ENCODE measurements at places on chromosomes 11 and 22. TPM values are rescaled to one million over a fixed set of nuclear protein-coding genes. Genes with fewer than 3 reads are reported as not detected.

- DNase-seq, result peak; percentile 25
- no peaks in the 10 kb centered on the region for H3K36me3 ChIP-seq
- no peak overlapping the region for H3K4me3 ChIP-seq
- no peaks in the 10 kb centered on the region for H3K27me3 ChIP-seq
- H3K27ac ChIP-seq, result peak overlapping the region; percentile 2
Observed at GRCh38 chr11:44527476-44527875, 38.0 kb upstream of the CD82 start.

DNA sequence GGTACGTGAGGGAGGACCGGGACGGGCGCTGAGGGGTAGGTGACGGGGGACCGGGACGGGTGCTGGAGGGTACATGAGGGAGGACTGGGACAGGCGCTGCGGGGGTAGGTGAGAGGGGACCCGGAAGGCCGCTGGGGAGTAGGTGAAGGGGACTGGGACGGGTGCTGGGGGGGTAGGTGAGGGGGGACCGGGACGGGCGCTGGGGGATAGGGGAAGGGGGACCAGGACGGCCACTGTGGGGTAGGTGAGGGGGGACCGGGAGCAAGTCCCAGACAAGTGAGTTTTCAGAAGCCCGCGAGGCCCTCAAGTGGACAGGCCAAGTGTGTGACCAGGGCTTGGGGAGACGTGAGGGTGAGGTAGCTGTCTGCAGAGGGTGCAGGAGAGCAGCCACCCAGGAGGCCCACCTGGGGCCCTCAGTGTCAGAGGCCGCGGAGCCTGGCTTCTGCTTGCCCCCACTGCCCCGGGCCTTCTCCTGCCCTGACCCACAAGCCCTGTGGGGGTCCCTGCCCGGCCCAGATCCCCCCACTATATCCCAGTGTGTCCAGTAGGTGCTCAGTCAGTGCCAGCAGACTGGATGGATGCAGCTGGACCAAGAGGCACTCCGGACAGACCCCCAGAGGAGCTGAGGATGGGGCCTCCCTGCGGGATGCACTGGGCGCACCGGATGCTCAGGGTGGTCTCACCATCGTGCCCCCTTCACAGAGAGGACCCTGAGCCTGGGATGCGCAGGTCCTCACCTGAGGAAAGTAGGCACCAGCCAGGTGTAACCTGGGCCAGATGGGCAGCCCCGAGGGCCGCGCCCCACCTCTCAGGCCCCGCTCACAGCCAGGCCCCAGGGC, 44.2 kb upstream of the TH start:
- no peaks in the 10 kb centered on the region for H3K36me3 ChIP-seq
- DNase-seq, result no peak
- H3K27ac ChIP-seq, result no peak overlapping the region
- no peaks in the 10 kb centered on the region for H3K27me3 ChIP-seq
- H3K4me1 ChIP-seq, result peaks cover 18% of the 10 kb centered on the region

DNA sequence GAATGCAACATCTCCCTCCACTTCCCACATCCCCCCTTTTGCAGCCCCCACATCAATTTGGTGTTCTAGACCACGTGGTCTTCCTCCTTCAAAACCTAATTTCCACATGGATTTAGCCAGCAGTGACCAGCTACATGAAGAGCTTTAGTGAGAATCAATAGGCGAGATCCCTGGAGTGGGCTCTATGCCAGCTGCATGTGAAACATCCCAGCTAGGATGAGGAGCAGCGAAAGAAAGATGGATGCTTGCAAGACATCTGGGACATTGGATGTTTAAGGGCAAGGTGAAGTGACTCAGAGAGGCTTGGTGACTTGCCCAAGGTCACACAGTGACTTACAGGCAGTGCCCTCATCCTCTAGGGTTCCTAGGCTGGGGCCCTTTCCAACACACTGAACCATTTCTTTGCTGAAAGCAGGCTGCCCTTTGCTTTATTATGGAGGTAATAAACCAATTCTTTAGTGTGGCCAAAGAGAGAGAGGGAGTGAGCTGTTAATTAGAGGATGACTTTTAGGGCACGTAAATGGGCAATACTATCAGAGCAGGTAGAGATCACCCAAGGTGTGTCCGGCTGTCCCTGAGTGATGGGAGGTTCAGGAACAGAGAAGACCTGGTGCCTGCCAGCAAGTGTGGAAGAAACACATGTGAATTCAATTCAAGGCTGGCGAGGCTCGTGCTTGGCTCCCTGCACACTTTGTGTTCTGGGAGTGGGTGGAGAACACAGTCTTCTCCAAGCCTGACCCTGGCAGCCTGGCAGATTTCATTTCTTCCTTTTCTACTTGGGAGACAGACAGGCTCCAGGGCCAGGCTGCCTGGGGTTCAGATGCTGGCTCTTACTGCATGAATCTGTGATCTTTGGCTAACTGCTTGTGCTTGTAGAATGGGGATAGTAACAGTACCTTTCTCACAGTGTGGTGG, 24.0 kb downstream of the TSPAN18 start:
- no peak overlapping the region for H3K4me3 ChIP-seq
- no peaks in the 10 kb centered on the region for H3K27me3 ChIP-seq
- H3K36me3 ChIP-seq, result no peaks in the 10 kb centered on the region
- H3K4me1 ChIP-seq, result no peaks in the 10 kb centered on the region
- no peak overlapping the region for H3K27ac ChIP-seq

- DNase-seq, result no peak
- no peak overlapping the region for H3K27ac ChIP-seq
- no peaks in the 10 kb centered on the region for H3K36me3 ChIP-seq
- H3K27me3 ChIP-seq, result peaks cover 30% of the 10 kb centered on the region
Observed at GRCh38 chr22:38456841-38457699, 2.1 kb upstream of the KCNJ4 start.

The FAM227A gene
- total RNA-seq, result 0.47 TPM

- no peak overlapping the region for H3K27ac ChIP-seq
- no peak overlapping the region for H3K4me3 ChIP-seq
- no peaks in the 10 kb centered on the region for H3K27me3 ChIP-seq
Observed at GRCh38 chr11:79363861-79364378, 76.9 kb downstream of the TENM4 start.

The F2 gene
- total RNA-seq, result 0.06 TPM

The FOLR1 gene
- total RNA-seq, result 0.56 TPM

DNA sequence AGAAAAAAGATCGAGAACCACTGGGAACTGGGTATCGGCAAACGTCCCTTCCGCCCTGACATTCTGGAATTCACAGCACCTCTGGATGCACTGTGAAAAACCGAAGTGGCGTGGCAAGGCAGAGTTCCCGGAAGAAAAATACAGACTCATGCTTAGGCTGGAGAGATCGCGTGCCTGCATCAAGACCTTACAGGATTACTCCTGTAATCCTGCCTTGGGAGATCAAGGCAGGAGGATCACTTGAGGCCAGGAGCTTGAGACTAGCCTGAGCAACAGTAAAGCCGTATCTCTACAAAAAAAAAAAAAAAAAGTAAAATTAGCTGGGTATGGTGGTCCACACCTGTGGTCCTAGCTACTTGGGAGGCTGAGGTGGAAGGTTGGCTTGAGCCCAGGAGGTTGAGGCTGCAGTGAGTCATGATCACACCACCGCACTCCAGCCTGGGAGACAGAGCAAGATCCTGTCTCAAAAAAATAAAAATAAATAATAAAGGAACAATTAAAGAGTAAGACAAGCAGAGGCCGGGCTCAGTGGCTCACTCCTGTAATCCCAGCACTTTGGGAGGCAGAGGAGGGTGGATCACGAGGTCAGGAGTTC, 19.9 kb upstream of the TEF start:
- no peaks in the 10 kb centered on the region for H3K27me3 ChIP-seq
- no peaks in the 10 kb centered on the region for H3K36me3 ChIP-seq
- no peak for DNase-seq

DNA sequence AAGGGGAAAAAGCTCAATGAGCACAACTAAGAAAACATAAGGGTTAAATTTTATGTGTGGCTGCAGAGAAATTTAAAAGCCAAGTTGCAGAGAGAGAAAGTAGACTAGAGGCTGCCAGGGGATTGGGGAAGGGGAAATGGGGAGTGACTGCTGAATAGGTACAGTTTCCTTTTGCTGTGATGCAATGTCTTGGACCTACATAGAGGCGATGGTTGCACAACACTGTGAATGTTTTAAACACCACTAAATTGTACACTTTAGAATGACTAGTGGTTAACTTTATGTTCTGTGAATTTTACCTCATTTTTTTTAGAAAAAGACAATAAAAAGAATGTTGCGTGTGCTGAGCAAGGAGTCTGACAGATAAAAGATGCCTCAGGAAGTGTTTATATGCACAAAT, 36.5 kb downstream of the TENM4 start:
- H3K27ac ChIP-seq, result no peak overlapping the region
- no peaks in the 10 kb centered on the region for H3K36me3 ChIP-seq
- H3K4me3 ChIP-seq, result no peak overlapping the region
- H3K4me1 ChIP-seq, result no peaks in the 10 kb centered on the region

DNA sequence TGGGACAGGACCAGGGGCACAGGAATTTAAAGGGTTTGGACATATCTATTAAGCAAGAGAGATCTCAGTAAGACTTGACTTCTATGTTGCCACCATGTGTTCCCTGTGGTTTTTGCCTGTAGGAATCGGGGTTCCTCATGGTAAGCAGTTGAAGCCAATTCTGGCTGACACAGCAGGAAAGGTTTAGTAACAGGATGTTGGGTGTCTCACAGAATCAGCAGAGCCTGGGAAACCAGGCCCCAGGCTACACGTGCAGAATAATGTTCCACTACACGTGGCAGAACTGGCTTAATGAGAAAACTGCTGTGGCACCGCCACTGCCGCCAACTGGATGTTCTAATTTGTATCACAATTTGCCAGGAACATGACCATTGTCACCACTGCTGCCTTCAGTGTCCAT, 264.6 kb upstream of the PLET1 start:
- no peak for DNase-seq
- H3K4me3 ChIP-seq, result no peak overlapping the region
- no peak overlapping the region for H3K27ac ChIP-seq
- peaks cover 17% of the 10 kb centered on the region for H3K4me1 ChIP-seq

GRCh38 chr11:67052891-67053290, 3.8 kb upstream of the RHOD start:
- DNase-seq, result no peak
- H3K4me3 ChIP-seq, result no peak overlapping the region
- H3K27ac ChIP-seq, result no peak overlapping the region
- peaks cover 16% of the 10 kb centered on the region for H3K4me1 ChIP-seq

The MN1 gene
- total RNA-seq, result 36.6 TPM

DNA sequence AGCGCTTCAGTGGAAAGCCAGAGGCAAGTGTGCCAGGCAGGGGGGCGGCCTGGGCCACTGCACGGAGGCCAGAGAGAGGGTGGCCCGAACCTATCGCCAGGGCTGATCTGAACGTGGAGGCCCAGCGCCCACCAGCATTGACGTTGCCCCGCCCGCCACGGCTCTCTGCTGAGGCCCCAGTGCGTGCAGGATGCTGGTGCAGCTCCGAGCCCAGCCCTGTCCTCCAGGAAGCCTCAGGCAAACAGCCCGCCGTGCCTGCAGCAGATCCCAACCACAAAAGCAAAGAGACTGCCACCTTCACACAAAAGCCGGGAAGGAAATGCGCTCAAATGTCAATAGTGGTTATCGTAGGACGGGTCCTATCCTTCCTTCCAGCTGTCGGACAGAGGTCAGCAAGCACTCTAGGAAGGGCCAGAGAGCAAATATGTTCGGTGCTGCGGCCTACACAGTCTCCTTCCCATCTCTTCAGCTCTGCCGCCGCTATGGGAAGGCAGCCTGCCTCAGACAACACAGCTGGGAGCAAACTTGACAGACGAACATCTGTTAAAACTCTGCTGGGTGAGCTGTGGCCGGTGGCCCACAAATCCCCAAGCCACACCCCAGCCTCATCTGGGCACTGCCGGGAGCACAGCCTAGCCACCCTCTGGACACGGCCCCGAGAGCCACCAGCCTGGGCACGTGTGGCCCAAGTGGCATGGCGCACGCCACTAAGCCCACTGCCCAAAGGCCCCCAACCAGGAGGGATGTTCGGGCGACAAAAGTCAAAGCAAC, 146.2 kb downstream of the CRYBB2 start:
- DNase-seq, result no peak
- H3K4me1 ChIP-seq, result peaks cover 3% of the 10 kb centered on the region
- H3K36me3 ChIP-seq, result peaks cover 14% of the 10 kb centered on the region
- no peak overlapping the region for H3K4me3 ChIP-seq

The PANX3 gene
- not detected for total RNA-seq

The TBX10 gene
- not detected for total RNA-seq

The PRDM11 gene
- 14.7 TPM for total RNA-seq

DNA sequence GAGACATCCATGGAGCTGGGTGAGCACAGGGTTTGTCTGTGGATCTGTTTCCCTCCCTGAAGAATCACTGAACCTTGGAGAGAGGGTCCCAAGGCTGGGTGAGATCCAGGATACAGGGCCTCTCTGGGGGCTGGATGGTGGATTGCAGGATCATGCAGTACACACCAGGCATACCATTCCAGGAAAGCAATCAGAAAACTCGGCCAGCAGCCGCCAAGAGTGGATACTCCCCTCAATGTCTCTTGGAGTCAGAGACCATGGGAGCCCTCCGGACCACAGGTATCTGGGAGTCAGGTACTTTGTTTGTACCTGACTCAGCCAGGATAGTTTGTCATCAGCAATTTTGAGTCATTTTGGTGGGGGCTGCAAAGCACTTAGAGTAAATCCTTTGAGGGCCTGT, 14.6 kb upstream of the SYT13 start:
- H3K36me3 ChIP-seq, result no peaks in the 10 kb centered on the region
- no peak overlapping the region for H3K27ac ChIP-seq
- H3K4me3 ChIP-seq, result no peak overlapping the region
- no peaks in the 10 kb centered on the region for H3K4me1 ChIP-seq
- peaks cover 23% of the 10 kb centered on the region for H3K27me3 ChIP-seq
- no peak for DNase-seq

The TSGA10IP gene
- not detected for total RNA-seq

The UQCC3 gene
- total RNA-seq, result 15.7 TPM

DNA sequence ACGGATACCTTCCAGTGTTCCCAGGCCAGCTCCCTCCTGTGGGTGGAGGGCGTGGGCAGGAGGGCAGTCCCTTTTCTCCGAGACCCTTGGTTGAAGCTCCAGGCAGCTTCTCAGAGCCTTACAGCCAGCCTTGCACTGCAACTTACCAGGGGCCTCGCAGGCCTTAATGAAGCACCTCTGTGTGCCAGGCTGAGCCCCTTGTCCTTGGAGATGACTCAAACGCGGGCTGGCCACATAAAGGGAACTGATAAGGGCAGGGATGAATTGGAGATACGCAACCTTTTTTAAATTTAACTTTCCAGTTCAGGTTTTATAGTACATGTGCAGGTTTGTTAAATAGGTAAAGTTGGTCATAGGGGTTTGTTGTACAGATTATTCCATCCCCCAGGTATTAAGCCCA, 72.7 kb downstream of the WNT7B start:
- peaks cover 6% of the 10 kb centered on the region for H3K27me3 ChIP-seq
- no peak for DNase-seq
- no peak overlapping the region for H3K4me3 ChIP-seq
- H3K27ac ChIP-seq, result no peak overlapping the region
- peaks cover 14% of the 10 kb centered on the region for H3K4me1 ChIP-seq
- no peaks in the 10 kb centered on the region for H3K36me3 ChIP-seq

Data from SJCRH30 (cell line).